ENCODE measurements at places on chromosomes 5 and 9.

DNA sequence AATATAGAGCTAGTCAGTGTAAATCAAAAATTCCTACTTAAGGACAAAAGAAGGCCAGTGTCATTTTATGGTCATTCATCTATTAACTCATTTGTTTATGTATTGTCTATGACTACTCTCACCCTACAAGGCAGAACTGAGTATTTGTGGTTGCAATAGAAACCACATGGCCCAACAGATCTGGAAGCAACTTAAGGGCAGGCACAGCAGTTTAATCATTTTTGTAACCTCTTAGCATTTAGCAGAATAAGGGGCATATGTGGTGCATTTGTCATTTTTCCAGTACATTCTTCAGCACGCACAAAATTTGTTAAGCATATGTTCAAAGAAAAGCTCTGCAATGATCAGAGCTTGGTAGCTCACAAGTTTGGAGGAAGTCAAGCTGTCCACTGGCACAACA is 1.1 kb downstream of the FKBP15 start:
- no peak for DNase-seq

DNA sequence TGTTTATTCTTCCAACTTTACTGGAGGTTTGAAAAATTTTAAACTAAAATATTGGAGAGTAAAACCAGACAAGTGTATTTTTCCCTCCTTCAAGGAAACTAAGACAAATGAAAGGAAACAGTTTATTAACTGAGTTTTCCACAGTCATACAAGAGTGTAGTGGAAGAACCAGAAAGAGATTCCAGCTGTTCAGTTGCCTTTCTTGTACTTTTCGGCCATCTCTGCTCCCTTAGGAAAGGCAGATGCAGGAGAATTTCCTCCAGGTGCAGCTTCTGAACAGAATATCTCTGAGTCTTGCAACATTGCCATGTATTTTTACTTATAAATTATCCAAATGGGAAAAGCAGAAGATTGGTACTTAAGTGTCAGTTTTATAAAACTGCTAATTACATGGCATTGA is 217.1 kb downstream of the MAST4 start:
- no peak for DNase-seq

DNA sequence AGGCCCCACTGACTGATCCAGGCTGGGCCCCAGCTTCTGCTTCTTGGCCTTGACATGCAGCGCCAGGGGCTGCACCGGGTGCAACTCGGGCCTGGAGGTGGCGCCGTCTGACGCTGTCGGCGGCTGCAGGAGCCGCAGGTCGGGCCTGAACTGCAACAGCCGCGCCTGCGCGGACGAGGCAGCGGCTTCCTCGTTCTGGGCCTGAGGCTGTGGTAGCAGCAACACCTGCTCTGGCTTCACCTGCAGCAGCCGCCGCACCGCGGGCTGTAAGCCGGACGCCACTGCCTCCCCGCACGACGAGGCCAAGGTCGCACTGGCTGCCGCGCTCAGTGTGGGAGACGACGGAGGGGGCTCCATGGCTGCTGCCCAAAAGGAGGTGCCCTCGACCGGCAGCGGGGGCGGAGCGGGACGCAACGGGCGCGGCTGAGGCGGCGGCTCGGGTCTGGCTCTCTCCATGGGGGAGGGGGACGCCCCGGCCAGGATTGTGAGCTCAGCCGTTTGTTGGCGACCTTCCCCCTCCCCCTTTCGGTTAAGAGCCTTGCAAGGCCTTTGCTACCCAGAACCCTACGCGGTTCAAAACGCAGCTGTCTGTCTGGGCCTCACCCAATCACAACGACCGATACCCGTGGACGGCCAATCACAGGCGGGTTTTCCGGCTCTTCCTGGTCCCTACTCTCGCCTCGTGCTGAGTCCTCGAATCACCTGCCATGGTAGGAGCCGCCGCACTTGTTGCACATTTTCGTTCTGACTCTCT is 438 bp downstream of the SOX30 start:
- DNase-seq = no peak

- DNase-seq = no peak
Measured at GRCh38 chr5:160048131-160048530, 39.2 kb downstream of the TTC1 start.

GRCh38 chr5:115774684-115775083 is 41.8 kb downstream of the CDO1 start:
- no peak for DNase-seq

GRCh38 chr5:172716796-172717313 is 54.1 kb downstream of the DUSP1 start:
- peak; percentile 87 for DNase-seq

GRCh38 chr5:141421489-141421855 is 621 bp downstream of the PCDHGA11 start:
- DNase-seq = no peak

- peak; percentile 57 for DNase-seq
Measured at GRCh38 chr5:133423618-133424282, 188.6 kb downstream of the FSTL4 start.

DNA sequence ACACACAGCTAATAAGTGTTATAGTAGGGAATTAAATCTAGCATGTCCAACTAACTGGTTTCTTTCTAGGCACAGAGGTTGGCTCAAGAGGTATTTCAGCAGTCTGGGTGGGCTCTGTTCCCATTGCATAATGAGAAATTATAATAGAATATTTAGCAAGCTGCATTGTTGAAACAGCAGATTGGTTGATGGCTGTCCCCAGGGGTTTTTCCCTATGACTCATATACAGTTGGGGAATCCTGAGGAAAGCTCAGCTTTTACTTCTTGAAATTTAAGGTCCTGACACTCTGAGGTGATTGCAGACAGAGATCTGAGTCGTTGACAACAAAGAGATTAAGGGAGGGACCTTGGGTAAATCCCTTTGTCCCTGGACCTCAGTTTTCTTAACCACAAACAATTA is 38.3 kb upstream of the TNFSF8 start:
- DNase-seq = peak; percentile 72

GRCh38 chr5:132459983-132460838 is 30.4 kb downstream of the IRF1 start:
- DNase-seq = no peak

GRCh38 chr5:150618588-150619281 is 21.7 kb upstream of the SYNPO start:
- DNase-seq = peak; percentile 94

GRCh38 chr5:157502143-157502647 is 42.2 kb downstream of the NIPAL4 start:
- no peak for DNase-seq

GRCh38 chr5:73955271-73955846 is 329.4 kb downstream of the ARHGEF28 start:
- DNase-seq = no peak

DNA sequence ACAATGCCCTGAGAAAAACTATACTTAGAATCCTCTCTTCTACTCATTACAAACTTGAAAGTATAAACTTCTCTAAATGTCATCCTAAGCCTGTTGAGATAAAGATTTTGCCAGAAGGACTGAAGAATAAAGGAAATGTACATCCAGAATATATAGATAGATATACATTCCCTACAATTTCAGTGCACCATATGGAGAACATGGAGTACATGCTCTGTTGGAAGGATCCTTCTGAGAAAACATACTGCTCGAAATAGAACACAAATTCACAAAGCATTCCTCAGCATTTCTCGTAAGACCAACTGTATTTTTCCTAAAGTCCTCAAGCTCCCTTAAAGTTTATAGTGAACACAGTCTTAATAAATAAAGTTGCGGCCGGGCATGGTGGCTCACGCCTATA is 69.7 kb upstream of the RASA1 start:
- DNase-seq = no peak

GRCh38 chr5:176770431-176770830 is 39.9 kb upstream of the UNC5A start:
- no peak for DNase-seq

DNA sequence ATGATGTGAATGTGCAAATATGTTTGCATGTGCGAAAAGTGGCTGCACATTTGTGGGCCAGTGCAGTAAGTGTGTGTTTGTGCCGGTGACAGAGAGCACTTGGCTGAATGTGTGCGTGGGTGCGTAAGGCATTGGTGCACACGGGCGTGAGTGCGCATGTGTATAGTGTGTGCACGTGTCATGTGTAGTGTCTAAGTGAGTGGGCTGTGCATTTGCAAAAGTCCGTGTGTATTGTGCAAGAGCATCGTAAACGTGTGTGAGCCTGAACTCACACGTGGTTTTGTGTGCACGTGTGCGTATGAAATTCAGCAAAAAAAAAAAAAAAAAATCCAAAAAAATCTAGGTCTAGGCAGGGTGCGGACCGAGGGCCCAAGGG is 6.5 kb upstream of the EBF1 start:
- DNase-seq = no peak

GRCh38 chr5:146112476-146112875 is 7.1 kb upstream of the PLAC8L1 start:
- no peak for DNase-seq

Measured in cardiac muscle cell (in vitro differentiated cells and primary cell).